ENCODE measurements at places on chromosomes 12 and 14.

DNA sequence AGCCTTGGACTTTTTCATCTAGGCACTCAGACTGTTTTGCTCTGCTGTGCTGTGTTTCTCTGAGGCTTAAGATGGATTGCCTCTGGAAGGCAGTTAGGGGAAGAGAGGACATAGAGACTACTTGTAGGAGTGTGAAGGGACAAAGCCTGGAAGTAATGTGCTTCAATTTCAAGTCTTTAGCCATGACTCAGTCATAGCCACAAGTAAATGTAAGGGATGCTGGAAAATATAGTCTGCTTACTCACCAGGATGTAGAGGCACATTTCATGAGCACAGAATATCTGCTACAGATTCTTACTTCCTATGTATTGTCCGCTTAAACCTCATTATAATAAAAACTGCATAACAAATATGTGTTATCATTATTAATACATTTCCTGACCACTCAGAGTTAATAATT, 794.3 kb upstream of the NOVA1 start:
- no peak for DNase-seq

GRCh38 chr14:48936362-48936761, 649.8 kb downstream of the RPS29 start:
- DNase-seq = no peak

DNA sequence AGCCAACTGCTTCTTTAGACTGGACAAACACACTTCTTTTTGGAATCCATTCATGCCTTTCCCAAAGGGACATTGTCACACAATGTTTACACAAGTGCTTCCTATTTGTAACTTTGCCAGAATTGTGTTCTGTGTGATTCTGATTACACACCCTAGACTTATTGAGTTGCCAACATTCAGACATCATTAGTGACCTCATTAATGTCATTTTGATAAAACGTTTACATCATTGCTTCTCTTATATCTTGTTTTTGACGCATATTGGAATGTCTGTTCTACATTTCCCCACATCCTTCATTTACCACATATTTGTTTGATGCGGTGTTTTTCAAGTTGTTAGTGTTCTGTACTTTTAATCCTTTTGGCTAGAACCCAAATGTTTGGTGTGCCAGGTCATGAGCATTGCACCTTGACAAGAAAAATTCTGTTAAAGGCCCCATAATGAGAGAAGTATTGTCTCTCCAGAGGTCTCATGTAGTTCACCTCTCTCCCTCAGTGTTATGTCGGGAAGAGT, 305.5 kb downstream of the AEBP2 start:
- DNase-seq = no peak

GRCh38 chr14:43116341-43116740, 1390.7 kb downstream of the FSCB start:
- DNase-seq = no peak

GRCh38 chr12:2374092-2374906, 321.5 kb downstream of the CACNA1C start:
- no peak for DNase-seq

DNA sequence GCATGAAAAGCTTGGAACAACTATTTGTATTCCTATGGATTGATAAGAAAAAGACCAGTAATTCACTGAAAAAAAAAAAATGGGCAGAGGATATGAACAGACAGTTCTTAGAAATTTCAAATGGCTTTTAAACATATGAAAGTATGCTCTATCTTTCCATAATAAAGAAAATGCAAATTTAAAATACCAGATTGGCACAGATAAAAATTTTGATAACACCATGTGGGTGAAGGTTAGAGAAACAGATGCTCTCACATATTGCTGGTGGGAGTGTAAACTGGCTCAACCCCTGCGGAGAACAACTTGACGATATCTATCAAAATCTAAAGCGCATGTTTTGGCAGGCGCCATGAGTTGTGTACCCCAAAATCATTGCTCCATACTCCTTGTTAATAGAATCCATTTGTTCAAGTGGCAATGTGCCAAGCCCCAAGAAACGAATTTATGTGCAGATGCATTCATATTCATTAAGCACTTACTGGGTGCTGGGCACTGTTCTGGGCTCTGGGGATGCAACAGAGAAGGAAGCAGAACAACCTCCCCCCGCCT, 29.5 kb upstream of the TMPO start:
- no peak for DNase-seq

- DNase-seq = no peak
These were observed 37.7 kb upstream of the DBX2 start for GRCh38 chr12:45088608-45089007.

DNA sequence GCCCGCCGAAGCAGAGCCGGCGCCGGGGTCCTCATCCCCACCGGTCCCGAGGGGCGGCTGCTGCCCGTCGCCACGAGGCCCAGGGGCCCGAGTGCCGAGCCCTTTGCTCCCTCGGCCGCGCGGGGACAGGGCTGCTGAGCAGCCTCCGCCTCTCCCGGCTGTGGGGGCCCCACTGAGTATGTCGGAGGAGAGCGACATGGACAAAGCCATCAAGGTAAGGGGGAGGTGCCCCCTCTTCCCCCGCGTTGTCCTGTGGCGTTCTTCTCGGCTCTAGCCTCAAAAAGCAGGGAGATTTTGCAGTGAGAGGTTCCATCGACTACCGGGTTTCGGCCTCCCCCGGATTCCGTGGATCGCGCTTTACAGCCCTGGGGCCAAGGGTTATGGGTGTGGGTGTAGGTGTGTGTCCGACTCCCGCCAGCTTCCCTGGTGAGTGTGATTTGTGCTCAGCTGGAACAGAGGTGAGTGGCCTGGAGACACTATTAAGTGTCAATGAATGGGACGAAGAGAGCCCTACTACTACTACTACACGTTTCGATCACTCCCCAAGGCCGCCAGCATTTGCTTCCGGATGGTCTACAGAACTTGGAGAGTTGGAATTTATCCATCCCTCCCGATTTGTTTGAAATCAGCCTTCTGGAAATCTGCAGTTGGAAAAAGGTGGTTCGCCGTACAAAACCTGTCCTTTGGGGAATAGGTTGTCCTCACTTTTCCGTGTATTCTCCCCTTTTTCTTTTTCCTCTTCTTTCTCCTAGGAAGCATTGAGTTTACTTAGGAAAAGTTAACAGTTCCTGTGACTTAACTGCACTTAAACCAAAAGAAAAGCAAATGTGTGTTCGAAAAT, 748 bp downstream of the MAPKAPK5 start:
- DNase-seq = peak; percentile 46

DNA sequence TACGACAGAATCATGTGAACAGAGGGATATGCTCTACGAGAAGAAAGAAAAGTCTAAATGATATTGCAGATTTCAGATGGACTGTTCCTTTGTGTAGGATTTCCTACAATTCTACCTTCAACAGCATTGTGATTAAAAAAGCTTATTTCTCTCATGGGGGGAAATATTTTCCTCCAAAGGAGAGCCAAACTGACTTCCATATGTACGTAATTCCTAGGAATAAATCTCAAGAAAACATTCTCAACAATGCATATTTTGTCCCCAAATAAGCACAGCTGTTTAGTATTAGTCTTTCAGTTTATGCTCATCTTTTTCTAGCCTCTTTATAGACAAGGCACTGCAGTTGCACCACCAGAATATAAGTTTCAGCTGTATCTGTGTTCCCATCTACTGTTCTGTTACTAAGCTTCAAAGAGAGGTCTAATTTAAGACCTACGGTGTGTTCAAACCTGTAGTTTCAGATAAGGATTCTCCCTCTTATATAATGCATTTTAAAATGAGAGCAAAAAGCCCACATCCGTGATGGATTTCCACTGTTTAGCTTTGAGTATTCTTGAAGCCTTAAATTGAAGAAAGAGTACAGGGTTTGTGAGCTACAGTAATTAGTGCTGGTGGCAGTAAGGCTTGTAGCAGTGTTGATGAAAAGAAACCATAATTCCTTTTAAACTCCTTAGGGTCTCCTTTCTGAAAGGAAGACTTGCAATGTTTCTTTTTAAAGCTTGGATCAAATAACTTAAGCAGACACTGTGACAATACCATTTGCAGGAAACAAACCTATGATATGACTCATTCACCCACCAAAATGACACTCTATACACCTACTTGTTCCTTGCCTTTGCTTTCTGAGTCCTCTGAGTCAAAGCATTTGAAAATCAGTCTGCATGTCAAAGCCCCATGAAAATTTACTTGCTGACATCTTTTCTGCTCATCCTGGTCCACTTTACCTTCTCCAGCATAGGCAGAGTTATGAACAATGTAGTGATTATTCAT, 754.1 kb downstream of the NOVA1 start:
- no peak for DNase-seq

DNA sequence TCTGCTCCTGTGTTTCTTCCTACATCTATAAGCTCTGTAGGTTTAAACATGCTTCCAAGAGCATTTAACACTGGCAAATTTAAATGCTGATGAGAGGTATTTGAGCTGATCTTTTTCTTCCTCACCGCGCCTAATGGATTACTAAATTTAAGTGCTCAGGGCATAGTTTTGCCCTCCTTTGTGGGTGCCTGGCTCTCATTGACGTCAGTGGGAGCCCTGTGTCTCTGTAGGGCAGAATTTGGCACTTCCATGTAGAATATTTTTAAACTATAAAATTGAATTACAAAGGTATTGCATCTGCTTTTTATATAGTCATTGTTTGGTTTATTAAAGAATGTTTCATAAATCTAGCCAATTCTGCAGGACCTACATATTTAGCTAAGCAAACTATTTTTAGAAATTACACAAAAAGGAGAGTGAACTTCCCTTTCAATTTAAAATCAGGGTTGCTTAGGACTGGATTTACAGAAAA, 444.8 kb downstream of the AEBP2 start:
- no peak for DNase-seq

DNA sequence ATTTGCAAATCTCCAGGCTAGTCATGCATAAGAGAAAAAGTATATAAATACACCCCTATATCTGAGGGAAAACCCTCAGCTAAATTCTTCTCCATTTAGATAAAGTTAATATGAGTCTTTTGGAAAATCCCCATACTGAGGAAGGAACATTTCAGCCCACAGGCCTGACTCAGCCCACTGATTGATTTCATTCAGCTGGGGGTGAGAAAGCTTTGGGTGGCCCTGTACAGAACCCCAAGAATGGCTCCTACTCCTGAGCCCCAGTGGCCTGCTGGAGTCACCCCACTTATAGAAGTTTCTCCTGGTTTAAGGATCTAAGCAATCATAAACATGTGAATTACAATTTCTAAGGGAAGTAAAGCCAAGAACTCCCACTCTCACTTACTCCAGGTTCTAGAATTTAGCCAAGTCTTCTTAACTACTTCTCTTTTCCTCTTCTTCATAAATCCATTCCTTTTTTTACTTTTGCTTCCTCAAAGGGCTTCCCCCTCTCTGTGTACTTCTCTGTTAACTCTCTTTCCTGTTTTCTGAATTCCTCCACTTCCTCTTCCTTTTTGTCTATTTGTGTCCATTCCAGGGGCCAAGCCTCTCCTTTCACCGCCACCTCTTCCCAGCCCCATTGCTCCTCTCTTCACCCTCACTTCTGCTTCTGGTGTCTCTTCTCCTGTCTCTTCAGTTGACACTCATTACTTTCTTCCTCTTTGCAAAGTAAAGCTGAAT, 21.0 kb downstream of the RTN1 start:
- peak; percentile 5 for DNase-seq

GRCh38 chr14:100263141-100263540, 24.2 kb downstream of the YY1 start:
- DNase-seq = no peak

DNA sequence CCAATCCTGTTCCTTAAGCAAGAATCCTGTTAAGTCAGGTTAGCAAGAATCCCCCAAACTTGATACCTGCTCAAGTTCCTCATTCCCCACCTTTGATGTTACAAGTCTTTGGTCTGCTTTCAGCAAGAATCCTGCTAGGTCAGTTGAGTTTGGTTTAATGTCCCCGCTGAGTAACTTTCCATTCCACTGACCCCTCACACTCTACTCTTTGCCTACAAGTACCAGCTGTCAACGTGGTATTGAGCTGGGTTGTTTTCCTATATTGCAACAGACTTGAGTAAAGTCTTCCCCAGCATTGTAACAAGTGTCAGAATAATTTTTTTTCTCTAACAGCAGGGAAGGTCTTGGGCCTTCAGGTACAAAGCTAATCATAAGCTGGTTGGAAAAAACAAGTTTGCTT, 6.3 kb downstream of the PPM1H start:
- DNase-seq = no peak

- peak; percentile 90 for DNase-seq
These were observed 27.7 kb downstream of the FIGNL2 start for GRCh38 chr12:51820526-51821439.

GRCh38 chr12:52010692-52011601, 4.2 kb downstream of the TAMALIN start:
- no peak for DNase-seq

GRCh38 chr12:2449586-2449985, 345.2 kb upstream of the FKBP4 start:
- DNase-seq = no peak

DNA sequence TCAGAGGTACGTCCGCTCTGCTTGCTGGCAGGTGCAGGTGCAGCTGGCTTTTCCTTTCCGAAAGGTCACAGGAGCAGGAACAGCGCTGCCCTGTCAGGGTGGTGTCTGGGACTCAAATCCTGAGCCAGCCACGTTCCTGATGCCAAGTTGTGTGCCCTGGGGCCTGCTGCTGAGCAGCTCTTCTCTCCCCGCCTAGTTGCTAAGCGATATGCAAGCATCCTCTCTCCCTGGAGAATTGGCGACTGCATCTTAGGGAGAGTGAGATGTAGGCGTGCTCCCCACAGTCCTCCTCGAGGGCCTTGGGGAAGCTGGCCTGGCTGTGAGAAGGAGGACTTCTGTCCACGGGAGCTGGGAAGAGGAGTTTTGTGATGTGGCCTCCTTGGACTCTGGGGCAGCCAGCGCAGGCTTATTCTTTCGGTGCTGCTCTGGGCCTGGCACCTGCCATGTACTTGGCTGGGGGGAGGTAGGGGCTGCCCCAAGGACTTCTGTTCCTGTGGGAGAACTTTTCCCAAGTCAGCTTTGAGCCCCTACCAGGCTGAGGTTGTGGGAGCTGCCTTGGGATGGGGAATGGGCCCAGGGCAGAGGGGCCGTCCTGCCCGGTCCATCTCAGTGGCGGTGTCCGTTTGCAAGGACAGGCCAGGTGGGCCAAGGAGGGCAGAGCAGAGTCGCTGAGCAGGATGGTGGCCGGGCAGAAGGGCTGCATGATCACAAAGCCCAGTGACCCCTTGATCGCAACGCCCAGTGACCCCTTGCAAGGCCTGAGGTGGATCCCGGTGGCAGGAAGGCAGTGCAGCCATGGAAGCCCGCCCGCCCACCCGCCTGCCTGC, 183.5 kb downstream of the ADGRD1 start:
- no peak for DNase-seq

- DNase-seq = peak; percentile 24
These were observed 113.0 kb upstream of the RAP1B start for GRCh38 chr12:68497702-68498101.

- DNase-seq = peak; percentile 28
These were observed 1.1 kb upstream of the TRAF3 start for GRCh38 chr14:102775855-102776760.

DNA sequence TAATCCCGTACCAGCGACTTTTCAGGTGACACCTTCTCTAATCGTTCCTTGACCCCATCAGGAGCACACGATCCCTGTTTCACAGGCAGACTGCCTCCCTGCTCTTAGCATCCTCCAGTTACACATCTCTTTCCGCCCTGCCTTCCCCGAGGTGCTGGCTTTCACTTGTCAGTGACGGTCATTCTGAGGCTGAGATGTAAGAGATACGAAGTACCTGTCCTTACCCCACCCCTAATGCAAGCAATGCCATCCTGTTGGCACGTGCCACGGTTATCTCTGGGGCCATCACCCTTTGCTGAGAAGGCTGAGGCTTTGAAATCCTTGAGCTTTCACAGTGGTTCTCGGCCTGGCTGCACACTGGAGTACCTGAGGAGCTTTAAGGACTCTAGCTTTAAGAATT, 24.4 kb downstream of the B4GALNT3 start:
- DNase-seq = no peak

All from activated CD8-positive, alpha-beta T cell treated with anti-CD3 and anti-CD28 coated beads for 36 hours (primary cell).